ENCODE measurements at places on chromosomes 6 and 20.

DNA sequence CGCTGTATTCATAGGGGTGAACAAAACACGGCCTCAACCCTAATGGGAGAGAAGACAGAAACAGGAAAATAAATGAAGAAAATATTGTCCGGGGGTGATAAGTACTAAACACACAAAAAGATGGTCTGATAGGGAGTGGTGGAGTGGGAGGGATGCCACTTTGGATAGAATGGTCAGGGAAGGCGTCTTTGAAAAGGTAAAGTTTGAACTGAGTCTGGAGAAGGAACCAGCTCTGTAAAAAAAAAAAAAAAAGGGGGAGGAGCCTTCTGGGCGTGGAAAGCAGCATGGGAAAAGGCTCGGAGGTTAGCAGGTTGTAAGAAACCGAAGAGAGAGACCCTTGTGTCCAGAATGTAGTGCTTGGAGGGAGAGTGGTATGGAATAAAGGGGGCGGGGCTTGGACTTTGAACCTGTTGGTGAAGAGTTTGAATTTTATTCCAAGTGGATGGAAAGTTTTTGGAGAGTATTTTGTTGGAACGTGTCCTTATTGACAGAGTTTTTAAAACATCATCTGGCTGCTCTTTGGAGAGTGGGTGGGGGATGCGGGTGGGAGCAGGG, 1.8 kb downstream of the CHMP4B start:
- DNase-seq: no peak

- peak; percentile 87 for DNase-seq
Measured at GRCh38 chr6:42260972-42261371, 43.3 kb upstream of the MRPS10 start.

DNA sequence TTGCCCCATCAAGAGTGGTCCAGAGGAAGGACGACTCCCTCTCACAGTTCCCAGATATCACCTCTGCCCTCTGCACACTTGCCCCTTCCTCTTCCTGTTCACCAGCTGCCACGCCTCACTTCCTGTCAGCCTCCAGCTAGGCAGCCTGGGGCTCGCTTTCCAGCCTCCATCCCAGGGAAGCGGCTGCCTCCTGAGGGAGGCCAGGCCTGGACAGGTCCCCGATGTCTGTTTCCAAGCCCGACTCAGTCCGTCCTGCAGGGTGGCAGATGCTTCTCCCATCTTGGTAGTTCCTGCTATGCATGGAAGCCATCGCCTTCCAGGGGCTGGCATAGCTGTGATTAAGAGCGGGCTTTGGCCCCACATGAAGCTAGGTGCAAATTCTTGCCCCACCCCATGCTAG, 233.5 kb upstream of the PMEPA1 start:
- DNase-seq: no peak

- DNase-seq: no peak
Measured at GRCh38 chr20:25000268-25000801, 7.8 kb upstream of the APMAP start.

DNA sequence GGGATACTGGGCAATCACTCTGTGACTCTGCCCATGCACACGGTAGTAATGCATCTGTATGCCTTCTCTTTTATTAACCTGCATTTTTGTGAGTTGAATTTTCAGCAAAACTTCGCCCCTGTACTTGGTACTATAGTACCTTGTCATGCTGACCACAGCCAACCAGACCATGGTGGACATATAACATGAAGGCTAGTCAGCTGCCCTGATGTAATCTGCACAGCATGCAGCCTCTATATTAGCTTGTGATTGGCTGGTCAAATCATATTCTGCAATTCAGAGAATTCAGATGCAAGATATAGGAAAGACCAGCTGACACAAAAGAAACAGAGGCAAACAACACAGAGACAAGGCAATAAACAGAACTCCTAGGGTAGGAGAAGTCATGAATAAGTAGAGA, 200.9 kb upstream of the JARID2 start:
- no peak for DNase-seq

GRCh38 chr6:56620229-56620868, 22.3 kb downstream of the DST start:
- DNase-seq: no peak

- DNase-seq: no peak
Measured at GRCh38 chr20:33280000-33280680, 2.9 kb upstream of the BPIFB1 start.

- DNase-seq: no peak
Measured at GRCh38 chr20:57959589-57959988, 249.8 kb upstream of the PMEPA1 start.

DNA sequence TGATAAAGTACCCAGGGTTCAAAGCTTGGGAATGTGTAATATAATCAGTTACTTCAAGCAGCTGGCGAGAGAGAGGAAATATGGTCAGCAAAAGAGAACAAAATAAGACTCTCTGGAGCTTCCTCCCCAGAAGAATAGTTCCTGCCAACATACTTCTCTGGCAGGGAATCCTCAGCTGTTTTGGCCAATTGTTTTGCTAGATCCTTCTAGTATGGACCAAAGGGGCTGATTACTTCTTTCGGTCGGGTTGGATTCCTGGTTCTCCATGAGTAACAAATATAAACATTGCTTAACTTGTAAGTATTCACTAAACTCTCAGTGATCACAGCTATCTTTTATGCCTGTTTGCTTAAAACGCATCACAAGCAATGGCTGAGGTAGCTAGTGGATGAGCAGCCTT, 31.4 kb upstream of the FBXO9 start:
- no peak for DNase-seq

- DNase-seq: peak; percentile 69
Measured at GRCh38 chr20:35171753-35172433, at the start of gene PROCR. PROCR (plus strand) TSS chr20:35172072; CDS start chr20:35172155, 83 bp downstream.

DNA sequence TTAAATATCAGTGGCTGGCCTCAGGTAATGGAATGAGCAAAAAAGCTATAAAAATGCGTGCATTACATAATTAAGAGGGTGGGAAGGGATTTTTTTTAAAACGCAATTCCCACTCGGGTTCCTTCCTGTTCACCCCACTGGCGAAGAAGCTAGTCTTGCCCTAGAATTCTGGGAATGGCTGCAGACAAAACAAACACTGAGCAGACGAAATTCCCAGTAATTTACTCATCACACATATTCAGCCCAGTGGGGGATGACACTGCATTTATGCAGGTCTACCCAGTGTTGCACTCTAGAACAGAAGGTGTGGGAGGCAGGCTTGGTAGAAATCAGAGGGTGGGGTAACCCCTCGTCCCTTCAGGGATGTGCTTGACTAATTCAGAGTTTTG, 2695.0 kb upstream of the DEFB115 start:
- no peak for DNase-seq
